Trophoblast cell (in vitro differentiated cells and primary cell): ENCODE measurements at places on chromosomes 4 and X.

DNA sequence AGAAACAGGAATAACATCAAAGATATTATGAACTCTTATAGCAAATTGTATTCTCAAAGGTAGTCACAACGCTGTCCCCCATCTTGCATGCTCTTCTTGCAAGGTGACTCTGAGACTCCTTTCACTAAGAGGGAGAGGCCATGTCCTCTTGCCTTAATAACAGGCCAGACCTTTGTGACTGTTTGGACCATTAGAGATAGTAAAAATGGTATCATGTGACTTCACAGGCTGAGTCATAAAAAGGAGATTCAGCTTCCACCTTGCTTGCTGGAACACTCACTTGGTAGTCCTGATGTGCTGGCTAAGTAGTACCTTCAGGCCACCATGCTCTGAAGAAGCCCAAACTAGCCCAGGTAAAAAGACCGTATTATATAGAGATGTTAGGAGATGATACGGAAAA is 143.8 kb downstream of the FBXW7 start:
- H3K36me3 ChIP-seq, result no peaks in the 10 kb centered on the region
- no peaks in the 10 kb centered on the region for H3K27me3 ChIP-seq
- no peak overlapping the region for H3K4me3 ChIP-seq
- H3K4me1 ChIP-seq, result no peaks in the 10 kb centered on the region
- H3K27ac ChIP-seq, result no peak overlapping the region

DNA sequence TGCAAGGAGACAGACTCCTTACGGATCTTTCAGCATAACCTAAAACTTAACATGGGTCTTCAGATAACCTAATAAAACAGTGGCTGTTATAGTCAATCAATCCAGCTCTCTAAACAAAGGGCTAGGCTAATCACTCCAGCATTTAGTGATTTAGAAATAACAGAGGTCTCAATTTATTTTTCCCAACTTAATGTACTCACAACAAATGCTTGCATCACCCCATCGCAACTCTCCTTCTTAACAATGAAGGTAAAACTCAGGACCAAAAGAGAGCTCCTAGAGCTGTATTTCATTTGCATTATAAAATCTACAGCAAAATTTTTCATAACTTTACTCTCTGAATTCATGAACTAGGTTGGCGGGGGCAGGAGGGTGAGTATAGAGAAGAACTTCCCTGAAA is 1.1 kb downstream of the LIN54 start:
- no peak overlapping the region for H3K4me3 ChIP-seq
- no peaks in the 10 kb centered on the region for H3K27me3 ChIP-seq
- H3K4me1 ChIP-seq, result no peaks in the 10 kb centered on the region
- H3K36me3 ChIP-seq, result no peaks in the 10 kb centered on the region
- DNase-seq, result no peak

DNA sequence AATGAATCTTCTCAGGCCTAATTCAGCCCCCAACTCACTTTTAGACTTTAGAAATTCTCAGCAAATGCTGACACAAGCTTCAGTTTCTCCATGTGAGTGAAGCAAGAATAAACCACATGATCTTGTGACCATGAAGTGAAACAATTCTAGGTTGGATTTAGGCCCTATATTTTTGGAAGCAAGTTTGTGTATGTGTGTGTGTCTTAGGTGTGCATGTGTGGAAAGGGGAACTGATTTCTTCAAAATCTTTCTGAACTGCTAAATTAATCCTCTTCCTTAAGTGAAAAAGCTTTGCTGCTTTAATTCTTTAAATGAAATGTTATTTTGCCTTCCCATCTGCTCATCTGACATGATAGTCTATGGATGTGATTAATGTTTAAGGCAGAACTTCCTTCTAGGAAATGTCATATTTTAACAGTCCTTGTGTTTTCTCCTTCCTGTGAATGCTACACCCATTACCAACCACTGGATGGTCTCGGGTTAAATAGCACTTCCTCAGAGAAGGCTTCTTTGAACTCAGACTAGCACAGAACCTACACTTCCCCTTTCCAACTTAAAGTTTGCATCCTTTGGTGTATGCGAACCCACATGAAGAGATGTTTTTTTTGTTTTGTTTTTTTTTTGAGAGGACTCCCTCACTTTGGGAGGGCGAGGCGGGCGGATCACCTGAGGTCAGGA is 1.2 kb upstream of the TMEM144 start:
- peak; percentile 20 for DNase-seq

- no peaks in the 10 kb centered on the region for H3K27me3 ChIP-seq
- no peaks in the 10 kb centered on the region for H3K36me3 ChIP-seq
- H3K4me1 ChIP-seq, result peaks cover 3% of the 10 kb centered on the region
- no peak overlapping the region for H3K27ac ChIP-seq
- no peak overlapping the region for H3K4me3 ChIP-seq
Measured at GRCh38 chr4:143403553-143403820, 66.8 kb downstream of the GAB1 start.

DNA sequence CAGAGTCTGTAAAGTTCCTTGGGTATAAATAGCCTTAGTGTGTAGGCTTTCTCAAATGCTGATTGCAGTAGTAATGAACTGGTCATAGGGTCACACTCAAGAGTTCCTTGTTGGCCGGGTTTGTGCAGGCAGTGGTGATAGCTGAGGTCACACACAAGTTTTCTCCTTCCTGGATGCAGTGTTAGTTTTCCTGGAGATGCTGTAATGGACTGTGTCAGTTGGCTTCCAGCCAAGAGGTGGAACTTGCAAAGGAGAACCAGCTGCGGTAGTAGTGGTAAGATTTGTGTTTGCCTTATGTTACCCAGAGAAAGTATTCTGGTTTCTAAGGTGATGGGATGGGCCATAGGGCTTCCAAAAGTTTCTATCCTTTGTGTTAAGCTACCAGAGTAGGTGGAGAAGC is 409.8 kb upstream of the FRG1 start:
- H3K4me1 ChIP-seq, result no peaks in the 10 kb centered on the region
- no peaks in the 10 kb centered on the region for H3K36me3 ChIP-seq
- no peak overlapping the region for H3K27ac ChIP-seq

GRCh38 chr4:53371049-53371448 is 5.2 kb upstream of the SCFD2 start:
- no peaks in the 10 kb centered on the region for H3K36me3 ChIP-seq
- no peak overlapping the region for H3K27ac ChIP-seq
- H3K27me3 ChIP-seq, result no peaks in the 10 kb centered on the region
- no peak overlapping the region for H3K4me3 ChIP-seq
- no peak for DNase-seq

GRCh38 chr4:74283614-74284013 is 24.7 kb upstream of the EPGN start:
- no peak for DNase-seq
- no peak overlapping the region for H3K27ac ChIP-seq
- H3K4me3 ChIP-seq, result no peak overlapping the region
- H3K36me3 ChIP-seq, result no peaks in the 10 kb centered on the region
- H3K4me1 ChIP-seq, result no peaks in the 10 kb centered on the region
